Spleen (tissue), 13 donors: ENCODE measurements at places on chromosomes 6 and 20. TPM values are rescaled to one million over a fixed set of nuclear protein-coding genes. Genes with fewer than 3 reads are reported as not detected.

GRCh38 chr20:6228302-6228843, 105.5 kb upstream of the FERMT1 start:
- no peaks in the 10 kb centered on the region for H3K27me3 ChIP-seq
- H3K36me3 ChIP-seq, result no peaks in the 10 kb centered on the region
- no peak overlapping the region for H3K27ac ChIP-seq
- no peak for DNase-seq
- H3K4me1 ChIP-seq, result no peaks in the 10 kb centered on the region

GRCh38 chr20:36461600-36462439, 79.5 kb upstream of the MYL9 start:
- H3K4me1 ChIP-seq, result peaks cover 39% of the 10 kb centered on the region
- peak overlapping the region; percentile 94 for H3K27ac ChIP-seq

The GTPBP2 gene
- total RNA-seq, result 72.0 TPM

The GSTA4 gene
- total RNA-seq, result 8.5 TPM

- no peaks in the 10 kb centered on the region for H3K36me3 ChIP-seq
- H3K4me3 ChIP-seq, result no peak overlapping the region
- H3K27me3 ChIP-seq, result no peaks in the 10 kb centered on the region
- no peaks in the 10 kb centered on the region for H3K4me1 ChIP-seq
- no peak for DNase-seq
- no peak overlapping the region for H3K27ac ChIP-seq
These were observed 29.9 kb downstream of the GABRR2 start for GRCh38 chr6:89284963-89285735.

- no peaks in the 10 kb centered on the region for H3K36me3 ChIP-seq
- no peak overlapping the region for H3K27ac ChIP-seq
- peaks cover 38% of the 10 kb centered on the region for H3K27me3 ChIP-seq
- no peak for DNase-seq
- H3K4me3 ChIP-seq, result no peak overlapping the region
- no peaks in the 10 kb centered on the region for H3K4me1 ChIP-seq
These were observed 15.3 kb downstream of the RSPO4 start for GRCh38 chr20:986733-987355.

GRCh38 chr6:25447570-25447929, 168.4 kb downstream of the CARMIL1 start:
- H3K36me3 ChIP-seq, result no peaks in the 10 kb centered on the region
- no peaks in the 10 kb centered on the region for H3K27me3 ChIP-seq
- peaks cover 33% of the 10 kb centered on the region for H3K4me1 ChIP-seq
- H3K27ac ChIP-seq, result peak overlapping the region; percentile 64
- DNase-seq, result no peak
- no peak overlapping the region for H3K4me3 ChIP-seq

GRCh38 chr20:13029687-13030375, 21.1 kb downstream of the SPTLC3 start:
- no peak overlapping the region for H3K4me3 ChIP-seq
- no peak for DNase-seq
- H3K4me1 ChIP-seq, result no peaks in the 10 kb centered on the region

The PAQR8 gene
- total RNA-seq, result 11.6 TPM

The RUNX2 gene
- 7.0 TPM for total RNA-seq

The ARID1B gene
- 223 TPM for total RNA-seq

DNA sequence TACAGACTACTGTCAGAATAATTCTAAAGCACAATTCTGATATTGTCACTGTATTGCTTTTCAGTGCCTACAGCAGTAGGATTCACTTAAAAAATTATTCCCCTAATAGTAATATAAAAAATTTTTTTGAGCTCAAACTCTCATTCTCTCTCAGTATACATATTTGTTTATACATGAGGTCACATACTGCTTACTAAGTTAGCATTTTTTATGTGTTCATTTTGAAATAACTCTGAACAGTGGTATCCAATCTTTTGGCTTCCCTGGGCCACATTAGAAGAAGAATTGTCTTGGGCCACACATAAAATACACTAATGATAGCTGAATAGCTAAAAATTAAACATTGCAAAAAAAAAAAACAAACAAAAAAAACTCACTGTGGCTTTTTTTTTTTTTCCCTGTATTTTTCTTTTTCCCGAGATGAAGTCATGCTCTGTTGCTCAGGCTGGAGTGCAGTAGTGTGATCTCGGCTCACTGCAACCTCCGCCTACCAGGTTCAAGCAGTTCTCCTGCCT, 38.6 kb downstream of the ASXL1 start:
- H3K4me3 ChIP-seq, result no peak overlapping the region
- peaks cover 5% of the 10 kb centered on the region for H3K36me3 ChIP-seq
- no peak for DNase-seq
- no peaks in the 10 kb centered on the region for H3K27me3 ChIP-seq
- no peak overlapping the region for H3K27ac ChIP-seq

The DPPA5 gene
- total RNA-seq, result not detected

GRCh38 chr6:21610341-21610740, 16.8 kb downstream of the SOX4 start:
- no peak for DNase-seq
- no peaks in the 10 kb centered on the region for H3K36me3 ChIP-seq
- H3K27me3 ChIP-seq, result no peaks in the 10 kb centered on the region
- H3K4me1 ChIP-seq, result no peaks in the 10 kb centered on the region

DNA sequence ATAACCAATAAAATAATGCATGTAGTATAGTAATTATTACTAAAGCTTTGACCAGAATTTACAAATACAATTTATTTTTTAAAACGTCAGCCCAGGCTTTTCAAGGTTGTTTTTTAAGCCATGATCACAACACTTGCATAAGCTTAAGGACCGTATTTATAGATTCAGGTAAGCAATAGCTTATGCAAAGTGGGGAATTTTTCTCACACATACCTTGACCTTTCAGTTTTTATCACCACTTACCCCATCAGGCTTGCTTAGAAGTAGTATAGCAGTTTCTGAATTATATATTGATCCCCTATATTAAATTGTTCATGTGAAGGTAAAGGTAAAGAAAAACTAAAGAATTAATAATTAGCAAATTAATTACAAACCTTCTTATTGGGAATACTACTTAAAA, 232.3 kb upstream of the FKBP1C start:
- H3K36me3 ChIP-seq, result no peaks in the 10 kb centered on the region
- no peak overlapping the region for H3K4me3 ChIP-seq
- no peak overlapping the region for H3K27ac ChIP-seq
- H3K4me1 ChIP-seq, result no peaks in the 10 kb centered on the region
- DNase-seq, result no peak

DNA sequence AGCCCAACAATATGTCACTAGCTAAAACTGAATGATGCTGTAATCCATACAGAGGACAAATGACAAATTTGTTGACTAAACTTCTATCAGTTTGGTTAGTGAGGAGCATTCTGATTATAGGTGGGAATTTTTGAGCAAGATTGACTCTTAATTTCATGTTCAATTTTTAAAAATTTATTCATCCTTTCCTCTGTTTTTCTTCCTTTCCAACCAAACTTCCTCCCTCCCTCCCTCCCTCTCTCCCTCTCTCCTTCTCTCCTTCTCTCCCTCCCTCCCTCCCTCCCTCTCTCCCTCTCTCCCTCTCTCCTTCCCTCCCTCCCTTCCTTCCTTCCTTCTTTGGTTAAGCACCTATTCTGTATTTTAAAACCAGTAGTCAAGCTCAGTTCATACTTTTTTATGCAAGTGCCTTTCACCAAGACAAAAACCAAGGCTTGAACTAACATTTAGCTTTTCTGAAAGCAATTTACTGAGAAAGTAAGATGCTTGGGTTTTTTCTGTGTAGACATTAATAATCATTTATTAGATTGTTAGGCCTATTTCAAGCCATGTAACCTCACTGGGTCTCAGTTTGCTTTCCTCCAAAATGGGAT, 112.3 kb downstream of the TSHZ2 start:
- no peak overlapping the region for H3K27ac ChIP-seq
- H3K4me3 ChIP-seq, result no peak overlapping the region
- no peaks in the 10 kb centered on the region for H3K36me3 ChIP-seq

The C20orf202 gene
- total RNA-seq, result not detected

- DNase-seq, result no peak
- H3K27ac ChIP-seq, result no peak overlapping the region
- no peaks in the 10 kb centered on the region for H3K27me3 ChIP-seq
These were observed 616.5 kb downstream of the C6orf118 start for GRCh38 chr6:164692772-164693510.
